Gastrocnemius medialis (tissue), 4 donors: ENCODE measurements at places on chromosomes 7 and 10. TPM values are rescaled to one million over a fixed set of nuclear protein-coding genes. Genes with fewer than 3 reads are reported as not detected.

KCNH2 gene
- 0.46 TPM for total RNA-seq

EPO gene
- not detected for total RNA-seq

SYT15B gene
- total RNA-seq, result 0.82 TPM

FOXI2 gene
- total RNA-seq, result not detected

GDF2 gene
- not detected for total RNA-seq

FAM20C gene
- total RNA-seq, result 20.6 TPM

LIPJ gene
- not detected for total RNA-seq
